ENCODE measurements at places on chromosomes 16 and 17.

DNA sequence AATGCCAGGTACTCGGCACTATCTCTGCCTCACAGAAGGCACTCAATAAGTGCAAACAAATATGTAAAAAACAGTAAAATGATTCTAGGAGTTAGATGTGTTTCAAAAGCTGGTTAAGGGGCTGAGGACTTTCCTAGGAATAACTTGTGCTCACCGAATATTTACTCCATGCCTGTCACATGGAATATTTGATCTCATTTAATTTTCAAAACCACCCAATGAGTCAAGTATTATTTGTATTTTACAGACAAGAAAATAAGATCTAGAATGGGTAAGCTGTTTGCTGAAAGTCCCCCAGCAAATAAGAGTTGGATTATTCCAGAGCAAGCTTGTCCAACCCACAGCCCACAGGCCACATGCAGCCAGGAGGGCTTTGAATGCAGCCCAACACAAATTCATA lies 34.6 kb upstream of the LYRM9 start:
- DNase-seq: no peak

GRCh38 chr16:1208239-1208830 lies 16.7 kb downstream of the TPSG1 start:
- no peak for DNase-seq

GRCh38 chr17:75093548-75094158 lies 5.9 kb downstream of the SLC16A5 start:
- DNase-seq: no peak

GRCh38 chr17:49434821-49435670 lies 20.4 kb upstream of the PHB1 start:
- peak; percentile 46 for DNase-seq

DNA sequence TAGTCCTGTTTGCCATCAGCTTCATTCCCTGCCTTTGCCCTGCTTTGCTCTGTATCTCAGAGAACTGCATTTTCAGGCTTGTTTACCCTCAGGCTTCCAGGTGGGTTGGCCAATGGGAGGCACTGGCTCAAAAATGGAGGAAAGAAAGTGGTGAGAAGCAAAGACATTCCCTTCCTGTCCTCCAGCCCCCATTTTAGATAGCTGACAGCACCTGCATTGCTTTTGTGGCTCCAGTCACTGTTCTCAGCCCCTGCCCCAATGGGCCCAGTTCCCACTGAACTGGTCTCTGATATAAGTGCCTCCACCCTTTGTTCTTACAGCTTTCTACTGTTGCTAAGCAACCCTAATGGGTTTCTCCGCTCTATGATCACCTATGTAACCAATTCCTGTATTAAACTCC lies 19.4 kb upstream of the SDK2 start:
- no peak for DNase-seq

- no peak for DNase-seq
These were observed 53.9 kb upstream of the CRISPLD2 start for GRCh38 chr16:84765616-84766580.

GRCh38 chr17:69878661-69879060 lies 196.4 kb upstream of the KCNJ16 start:
- DNase-seq: peak; percentile 71

- DNase-seq: no peak
These were observed 99.0 kb downstream of the CA4 start for GRCh38 chr17:60248618-60249289.

DNA sequence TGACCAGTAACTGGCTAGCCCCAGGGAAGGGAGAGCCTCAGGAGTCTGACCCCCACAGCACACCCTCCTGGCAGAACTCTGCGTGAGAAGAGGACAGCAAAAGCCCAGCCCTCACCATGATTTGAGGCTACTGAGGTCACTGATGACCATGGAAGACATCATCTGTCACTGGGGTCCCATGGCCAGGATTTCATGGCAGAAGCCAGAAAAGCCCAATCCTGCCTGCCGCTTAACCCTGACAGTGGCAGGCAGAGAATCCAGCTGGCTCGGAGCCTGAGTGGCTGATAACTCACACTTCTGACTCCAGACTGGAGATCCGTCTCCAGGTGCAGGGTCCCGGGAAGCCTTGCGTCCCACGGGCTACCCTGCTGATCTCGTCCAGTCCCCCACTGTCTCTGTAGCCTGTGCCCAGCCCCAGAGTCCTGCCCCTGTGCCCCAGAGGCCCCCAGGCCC lies 17.5 kb downstream of the GRIN2C start:
- DNase-seq: no peak

- no peak for DNase-seq
These were observed 34.0 kb downstream of the SMARCE1 start for GRCh38 chr17:40613467-40614154.

- peak; percentile 45 for DNase-seq
These were observed 24.7 kb downstream of the LIMD2 start for GRCh38 chr17:63675231-63675606.

- no peak for DNase-seq
These were observed 1.6 kb upstream of the GLP2R start for GRCh38 chr17:9824094-9824493.

GRCh38 chr17:39938140-39938869 lies 10.8 kb downstream of the LRRC3C start:
- no peak for DNase-seq

DNA sequence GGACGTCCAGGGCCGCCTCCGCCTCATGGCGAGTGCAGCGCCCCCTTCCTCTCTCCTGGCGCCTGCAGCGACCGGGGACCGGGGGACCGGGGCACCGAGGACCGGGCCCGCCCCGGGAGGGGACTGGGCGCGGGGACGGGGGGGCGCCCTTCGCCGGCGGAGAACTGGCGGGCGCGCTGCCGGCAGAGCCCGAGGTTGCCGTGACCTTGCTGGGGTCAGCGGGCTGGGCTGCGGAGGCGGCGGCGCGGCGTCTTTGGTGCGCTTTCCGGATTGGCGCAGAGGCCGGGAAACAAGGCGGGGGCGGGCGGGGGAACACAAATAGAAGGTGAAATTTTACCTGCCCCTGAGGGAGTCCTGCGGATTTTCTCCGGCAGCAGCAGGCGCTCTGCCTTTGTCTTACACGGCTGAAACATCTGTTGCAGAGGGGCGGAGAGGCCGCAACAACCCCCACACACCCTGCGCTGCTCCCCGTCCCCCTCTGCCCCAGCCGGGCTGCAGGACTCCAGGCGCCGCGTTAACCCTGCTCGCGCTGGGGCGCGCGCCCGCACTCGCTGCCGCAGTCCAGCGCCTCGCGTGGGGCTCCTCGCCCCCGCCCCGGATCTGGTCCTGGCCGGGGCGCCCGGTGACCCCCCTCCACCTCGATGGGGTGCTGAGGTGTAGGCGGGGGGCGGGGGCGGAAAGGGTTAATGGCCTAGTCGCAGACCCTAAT lies 53.5 kb downstream of the SREBF1 start:
- DNase-seq: peak; percentile 23

GRCh38 chr17:81094509-81095382 lies 59.8 kb downstream of the BAIAP2 start:
- peak; percentile 98 for DNase-seq

DNA sequence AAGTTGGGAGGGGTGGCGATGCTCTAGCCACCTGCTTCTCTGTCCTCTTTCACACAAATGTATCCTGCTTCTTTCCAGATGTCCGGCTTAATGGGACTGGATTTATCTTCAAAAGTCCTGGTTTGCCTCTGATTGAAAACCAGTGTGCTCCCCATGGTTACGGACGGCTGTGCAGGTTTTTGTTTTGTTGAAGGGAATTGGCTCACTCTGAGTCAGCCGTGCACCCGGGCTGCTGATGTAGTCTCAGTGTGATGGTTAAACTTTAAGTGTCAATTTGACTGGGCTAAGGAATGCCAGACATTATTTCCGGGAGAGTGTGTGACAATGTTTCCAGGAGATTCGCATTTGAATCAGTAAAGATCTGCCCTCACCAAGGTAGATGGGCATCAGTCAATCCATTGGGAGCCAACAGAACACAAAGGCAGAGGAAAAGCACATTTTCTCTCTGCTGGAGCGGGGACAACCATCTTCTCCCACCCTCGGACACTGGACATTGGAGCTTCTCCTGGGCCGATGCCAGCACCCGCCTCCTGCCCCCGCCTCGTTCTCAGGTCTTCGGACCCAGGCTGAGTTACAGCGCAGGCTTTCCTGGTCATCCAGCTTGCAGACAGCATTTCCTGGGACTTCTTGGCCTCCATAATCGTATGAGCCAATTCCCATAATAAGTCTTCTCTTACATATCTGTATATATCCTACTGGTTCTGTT lies 126.9 kb upstream of the TNRC6C start:
- DNase-seq: no peak

- DNase-seq: peak; percentile 64
These were observed 679.5 kb downstream of the KCNJ2 start for GRCh38 chr17:70848785-70849184.

GRCh38 chr17:80126449-80126715 lies 20.5 kb downstream of the EIF4A3 start:
- no peak for DNase-seq

DNA sequence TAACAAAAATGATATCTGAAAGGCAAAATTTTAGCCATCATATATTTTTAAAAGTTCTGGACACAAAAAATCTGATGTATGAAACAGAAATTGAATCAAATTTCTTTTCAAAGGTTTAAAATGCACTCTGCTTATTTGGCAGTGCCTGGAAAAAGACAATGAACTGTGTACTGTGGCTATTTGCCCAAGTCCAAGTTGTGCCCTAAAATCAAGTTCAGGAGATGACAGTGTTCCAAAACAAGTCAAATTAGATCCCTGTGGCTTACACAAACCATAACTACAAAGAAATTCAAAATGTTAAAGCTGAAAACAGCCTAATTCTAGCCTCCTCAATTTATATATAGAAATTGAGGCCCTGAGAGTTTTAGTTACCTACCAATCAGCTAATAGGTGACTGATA lies 25.6 kb downstream of the CMC2 start:
- no peak for DNase-seq

DNA sequence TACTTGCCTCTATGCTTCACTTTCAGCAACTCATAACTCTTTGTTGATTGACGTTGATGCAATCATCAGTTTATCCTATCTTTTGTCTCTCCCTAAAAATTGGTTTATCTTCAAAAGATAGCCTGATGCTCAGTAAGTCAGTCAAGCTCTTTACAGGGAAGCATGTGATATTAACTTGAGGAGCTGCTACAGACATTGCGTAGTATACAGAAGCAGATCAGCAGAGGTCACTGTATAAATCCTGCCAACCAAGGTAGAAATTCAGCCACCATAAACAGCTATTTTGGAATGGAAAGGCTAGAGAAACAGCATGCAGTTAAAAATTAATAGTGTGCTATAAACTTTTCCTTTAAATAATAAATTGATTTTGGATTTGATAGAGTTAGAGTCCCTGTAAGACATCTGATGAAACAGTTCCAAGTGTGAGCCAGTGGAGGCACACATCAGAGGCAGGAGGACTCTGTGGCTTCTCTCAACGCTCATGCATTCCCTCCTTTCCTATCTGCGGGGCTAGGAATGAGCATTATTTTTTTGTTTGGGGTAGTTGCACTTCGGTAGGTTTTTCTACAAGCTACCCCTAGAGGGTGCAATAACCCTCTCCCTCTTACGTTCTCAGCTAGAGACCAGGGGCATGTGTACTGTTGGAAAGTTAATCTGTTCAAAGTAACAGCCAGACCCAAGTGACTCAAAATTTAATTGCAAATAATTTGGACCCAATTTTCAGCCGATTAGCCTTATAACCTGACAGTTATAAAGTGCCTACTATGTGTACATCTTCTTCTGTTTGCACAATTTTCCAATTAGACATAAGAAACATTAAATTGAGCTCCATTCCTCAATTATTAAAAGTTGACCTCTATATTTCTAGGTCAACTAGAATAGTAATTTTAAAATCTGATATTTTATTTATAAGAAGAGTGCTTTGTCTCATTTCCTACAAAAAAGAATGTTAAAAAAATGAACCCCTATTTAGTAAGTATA lies 647.7 kb upstream of the SOX9 start:
- peak; percentile 72 for DNase-seq

DNA sequence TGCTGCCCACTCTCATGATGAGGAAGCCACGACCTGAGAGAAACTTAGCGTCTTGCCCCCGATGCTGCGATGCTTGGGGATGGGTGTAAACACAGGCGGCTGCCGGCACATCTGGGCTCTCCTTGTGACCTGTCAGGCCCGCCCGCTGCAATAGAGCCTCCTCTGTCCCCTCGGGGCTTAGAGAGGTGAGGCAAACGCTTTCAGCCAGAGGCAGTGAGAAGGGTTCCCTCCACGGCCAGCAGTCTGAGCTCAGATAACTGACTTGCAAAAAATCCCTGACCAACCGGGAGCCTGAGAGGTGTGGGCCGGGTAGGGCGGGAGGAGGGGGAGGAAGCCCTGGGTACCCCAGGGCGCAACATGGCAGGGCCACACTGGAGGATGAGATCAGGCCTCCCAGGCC lies 260.6 kb downstream of the C16orf95 start:
- no peak for DNase-seq

GRCh38 chr17:77068915-77069314 lies 71.9 kb upstream of the SEC14L1 start:
- peak; percentile 54 for DNase-seq

DNA sequence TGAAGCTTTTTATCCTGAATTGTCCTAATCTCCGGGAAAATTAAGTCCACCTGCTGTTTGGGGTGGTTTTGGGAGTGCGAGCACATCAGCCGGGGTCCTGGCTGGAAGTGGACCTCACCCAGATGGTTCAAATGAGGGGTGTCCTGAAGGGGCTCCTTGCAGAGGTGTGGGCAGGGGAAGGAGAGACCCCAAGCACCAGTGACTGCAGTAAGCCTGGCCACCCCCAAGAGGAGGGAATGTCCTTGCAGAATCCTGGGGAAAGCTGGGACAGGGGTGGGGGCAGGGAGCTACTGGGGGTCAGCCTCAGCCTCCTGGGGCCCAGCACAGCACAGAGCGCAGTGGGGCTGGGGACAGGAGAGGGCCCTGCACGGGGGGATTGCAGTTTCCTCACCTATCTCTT lies 29.4 kb downstream of the NAGPA start:
- no peak for DNase-seq

GRCh38 chr16:82509691-82510430 lies 116.9 kb upstream of the CDH13 start:
- no peak for DNase-seq

DNA sequence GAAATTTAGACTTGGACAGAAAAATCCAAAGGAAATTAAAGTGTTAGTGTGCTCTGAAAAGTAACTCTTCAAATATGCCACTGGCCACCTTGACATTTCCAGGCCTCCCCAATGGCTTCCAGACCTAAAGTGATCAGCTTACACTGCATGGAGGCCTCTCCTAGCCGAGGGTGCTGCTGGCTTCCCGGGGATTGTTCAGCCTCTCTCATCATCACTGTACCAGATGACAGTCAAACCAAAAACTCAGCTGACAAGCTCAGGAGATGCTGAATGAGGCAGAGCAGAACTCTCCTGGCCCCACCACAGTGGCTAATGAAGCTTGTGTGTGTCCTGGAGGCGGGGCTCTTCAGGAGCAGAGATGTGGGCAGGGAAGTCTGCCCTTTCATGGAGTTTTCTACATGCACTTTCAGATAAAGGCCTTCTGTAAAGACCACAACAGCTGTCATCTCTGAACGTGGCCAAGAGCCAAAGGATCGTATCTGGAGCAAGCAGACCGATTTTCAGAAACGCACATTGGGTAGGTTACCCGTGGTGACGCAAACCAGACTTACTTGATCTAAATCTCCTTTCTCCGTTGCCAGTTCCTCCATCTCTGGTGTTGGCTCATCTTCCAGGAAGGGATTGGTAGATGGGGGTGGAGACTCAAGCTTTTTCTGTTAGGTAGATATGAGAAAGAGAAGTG lies 113.3 kb downstream of the VPS53 start:
- DNase-seq: no peak

GRCh38 chr16:60811051-60811608 lies 1225.1 kb downstream of the CDH8 start:
- DNase-seq: no peak

Measured in bronchial epithelial cell (primary cell).